ENCODE measurements at places on chromosomes 2 and 18.

GRCh38 chr2:51710222-51710621, 678.3 kb upstream of the NRXN1 start:
- no peak for DNase-seq

DNA sequence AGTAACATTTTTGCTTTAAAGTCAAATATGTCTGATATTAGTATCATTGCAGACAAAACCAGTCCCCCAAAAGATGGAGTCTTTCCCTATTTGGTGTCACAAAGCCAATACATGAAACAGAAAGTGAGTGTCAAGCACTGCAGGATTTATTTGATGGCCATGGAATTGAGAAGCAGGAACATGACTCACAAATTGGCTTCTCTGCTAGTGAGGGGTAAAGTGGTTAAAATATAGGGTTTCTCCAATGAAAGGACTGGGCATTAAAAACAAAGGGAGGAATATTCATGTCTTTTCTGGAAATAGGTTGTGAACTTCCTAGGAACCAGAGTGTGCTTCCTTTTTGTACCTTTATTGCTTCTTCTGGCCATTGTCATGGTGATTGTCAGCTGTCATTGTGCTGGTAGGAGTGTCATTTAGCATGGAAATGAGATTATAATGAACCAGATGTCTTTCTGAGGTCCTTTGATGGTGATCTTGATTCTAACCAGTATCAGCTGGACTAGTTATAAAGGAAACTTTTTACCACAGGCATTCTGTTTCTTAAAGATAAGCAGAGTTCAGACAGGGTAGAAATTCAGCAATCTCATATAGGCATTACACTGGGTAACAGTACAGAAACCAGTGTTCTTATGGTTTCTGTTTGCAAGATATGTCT, 4.1 kb downstream of the REG1B start:
- DNase-seq, result no peak

- DNase-seq, result no peak
Measured at GRCh38 chr2:108571286-108571685, 37.0 kb downstream of the LIMS1 start.

DNA sequence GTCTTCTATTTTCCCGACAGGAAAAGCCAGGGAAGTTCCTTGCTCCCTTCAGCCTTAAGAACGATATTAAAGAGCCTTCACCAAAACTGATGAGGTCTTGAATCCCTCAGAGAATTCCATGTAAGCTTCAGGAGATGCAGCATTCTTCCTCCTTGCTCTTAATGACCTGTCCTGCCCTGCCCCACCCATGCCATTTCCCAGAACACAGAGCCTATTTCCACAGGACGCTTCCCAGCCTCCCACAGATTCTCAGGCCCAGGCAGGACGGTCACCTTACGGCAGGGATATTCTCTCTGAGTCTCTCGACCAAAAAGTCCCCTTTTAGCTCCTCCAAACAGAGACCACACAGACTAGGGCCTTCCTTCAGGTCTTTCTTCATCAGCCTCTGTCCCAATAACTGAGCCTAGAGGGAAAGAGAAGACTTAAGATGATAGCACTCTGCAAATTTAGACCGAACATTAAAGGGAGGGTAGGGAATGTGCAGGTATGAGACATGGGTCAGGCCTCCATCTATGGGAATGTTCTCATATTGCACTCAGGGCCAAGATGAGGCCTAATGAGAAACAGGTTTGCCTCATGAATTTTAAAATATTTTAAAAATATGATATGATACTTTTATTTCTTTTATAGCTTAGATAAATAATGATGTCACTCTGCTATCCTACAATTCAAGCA, 62.1 kb downstream of the COBLL1 start:
- no peak for DNase-seq

GRCh38 chr18:64100116-64100922, 48.6 kb downstream of the LINC00305 start:
- no peak for DNase-seq

DNA sequence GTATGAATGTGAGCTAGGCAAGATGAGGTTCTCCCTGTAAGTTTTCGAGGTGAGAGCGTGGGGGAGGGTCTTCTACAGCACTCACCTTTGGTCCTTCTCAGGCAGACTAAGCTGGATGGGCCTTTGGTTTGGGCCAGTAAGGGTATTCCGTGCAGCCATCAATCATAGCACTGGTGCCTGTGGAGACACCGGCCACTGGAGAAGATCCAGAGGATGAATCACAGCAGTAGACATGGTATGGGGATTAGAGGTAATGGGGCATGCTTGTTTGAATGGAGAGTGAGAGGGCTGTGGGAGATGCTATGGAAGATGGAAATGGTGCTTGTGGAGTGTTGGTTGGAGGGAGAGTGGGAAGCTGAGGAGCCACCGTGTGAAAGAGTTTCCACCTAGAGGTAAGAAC, 16.1 kb downstream of the MAPRE3 start:
- no peak for DNase-seq

GRCh38 chr2:26281226-26281625, 36.5 kb downstream of the HADHB start:
- DNase-seq, result no peak

DNA sequence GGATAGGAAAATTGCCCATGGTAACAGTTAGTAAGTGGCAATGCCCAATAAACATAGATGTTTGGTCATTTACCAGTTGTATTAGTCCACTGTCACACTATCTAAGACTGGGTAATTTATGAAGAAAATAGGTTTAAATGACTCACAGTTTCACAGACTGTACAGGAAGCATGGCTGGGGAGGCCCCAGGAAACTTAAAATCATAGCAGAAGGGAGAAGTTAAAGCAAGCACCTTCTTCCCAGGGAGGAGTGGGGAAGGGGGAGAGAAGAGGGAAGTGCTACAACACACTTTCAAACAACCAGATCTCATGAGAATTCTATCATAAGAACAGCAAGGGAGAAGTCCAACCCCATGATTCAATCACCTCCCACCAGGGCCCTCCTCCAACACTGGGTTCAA, 23.4 kb downstream of the NR4A2 start:
- no peak for DNase-seq

DNA sequence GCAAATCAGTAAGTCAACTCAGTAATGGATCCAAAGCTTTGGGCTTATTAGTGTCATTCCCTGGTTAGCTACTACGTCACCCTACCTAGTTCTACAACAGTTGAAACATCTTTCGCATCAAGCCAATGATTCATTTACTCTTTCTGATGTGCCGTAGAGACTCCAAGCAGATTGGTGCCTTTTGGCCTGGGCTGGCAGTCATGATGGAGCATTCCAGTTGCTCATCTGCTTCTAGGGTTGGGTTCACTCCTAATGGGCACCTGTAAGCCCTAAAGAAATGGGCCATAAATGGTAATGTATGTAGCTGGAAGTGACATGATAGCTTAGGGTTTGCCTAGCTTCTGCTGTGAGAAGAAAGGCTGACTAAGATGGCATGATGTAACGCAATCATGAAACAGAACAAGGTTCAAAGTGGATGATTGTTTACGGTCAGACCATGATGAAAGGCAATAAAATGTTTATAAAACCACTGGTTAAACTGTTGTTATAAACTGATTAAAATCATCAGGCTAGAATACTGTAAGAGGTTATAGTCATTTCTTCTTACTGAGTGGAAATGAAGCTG, 20.4 kb upstream of the CCL20 start:
- DNase-seq, result no peak

DNA sequence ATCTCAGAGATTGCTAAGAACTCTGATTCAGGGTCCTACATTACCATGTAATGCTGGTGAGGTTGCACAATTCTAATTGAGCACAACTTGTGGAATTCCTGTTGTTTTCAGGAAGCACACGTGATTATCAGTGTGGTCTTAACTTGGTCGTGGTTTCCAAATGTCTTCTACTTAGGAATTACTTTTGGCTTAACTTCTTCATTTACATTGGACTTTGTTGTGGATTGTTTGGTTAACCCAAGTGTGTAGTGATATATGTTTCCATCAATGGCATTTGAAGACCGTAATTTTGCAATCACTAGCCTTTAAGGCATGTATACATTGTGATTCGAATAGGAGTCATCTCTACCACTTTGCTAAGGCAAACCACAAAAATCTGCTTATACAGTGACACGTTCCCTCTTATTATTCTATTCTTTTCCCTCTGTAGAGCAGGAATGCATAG, 373.3 kb downstream of the IRS1 start:
- DNase-seq, result no peak

GRCh38 chr2:206867006-206867405, 72.3 kb upstream of the CPO start:
- no peak for DNase-seq

DNA sequence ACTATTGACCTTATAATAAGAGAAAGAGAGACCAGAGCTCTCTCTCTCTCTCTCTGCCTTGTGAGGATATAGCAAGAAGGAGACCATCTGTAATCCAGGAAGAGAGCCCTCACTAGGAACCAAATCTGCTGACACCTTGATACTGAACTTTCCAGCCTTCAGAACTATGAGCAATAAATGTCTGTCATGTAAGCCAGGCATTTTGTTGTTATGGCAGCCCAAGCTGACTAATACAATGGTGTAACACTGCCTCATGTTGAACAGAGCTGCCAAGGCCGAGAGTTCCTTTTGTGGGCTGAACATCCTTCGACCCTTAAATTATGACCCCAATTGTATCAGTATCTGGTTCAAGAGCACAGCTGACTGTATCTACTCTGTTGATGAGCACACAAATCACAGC, 108.0 kb downstream of the LRRC30 start:
- DNase-seq, result no peak

DNA sequence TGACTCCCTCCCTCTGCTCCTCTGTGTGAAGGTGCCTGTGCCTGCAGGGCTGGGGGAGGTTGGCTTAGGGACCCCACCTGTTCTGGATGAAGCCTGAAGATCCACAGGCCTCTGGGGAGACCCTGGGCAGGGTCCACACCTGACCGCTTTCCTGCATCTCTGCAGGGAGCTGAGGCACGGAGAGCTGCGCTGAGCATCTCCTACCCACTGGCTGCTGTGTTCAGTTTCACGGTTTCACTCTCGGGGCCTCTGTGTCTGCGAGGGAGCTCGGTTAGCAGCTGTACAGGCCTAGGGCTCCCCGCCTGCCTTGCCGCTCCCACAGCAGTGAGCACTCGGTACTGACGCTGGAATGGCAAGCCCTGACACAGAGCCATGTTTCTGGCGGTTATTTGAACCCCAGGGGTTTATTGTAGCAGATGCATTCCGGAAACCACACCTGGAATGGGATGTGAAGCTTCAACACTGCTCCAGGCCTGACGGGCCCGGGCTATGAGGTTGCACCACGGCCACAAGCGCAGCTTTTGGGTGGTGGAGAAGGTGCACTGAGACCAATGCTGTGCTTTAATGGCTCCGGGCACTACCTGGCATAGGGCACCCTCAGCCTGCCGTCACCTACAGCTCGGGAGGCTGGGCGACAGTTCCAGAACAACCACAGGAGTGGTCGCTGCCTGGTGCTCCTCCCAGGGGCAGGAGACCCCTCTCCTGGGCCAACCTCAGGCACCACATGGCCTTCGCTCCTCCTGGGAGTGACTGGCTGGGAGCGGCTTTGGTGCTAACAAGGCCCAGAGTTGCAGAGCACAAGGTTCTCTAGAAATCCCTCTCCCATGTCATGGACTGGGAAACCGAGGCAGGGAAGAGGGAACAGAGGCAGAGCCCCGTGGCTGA, 257.9 kb downstream of the NDUFA10 start:
- no peak for DNase-seq

GRCh38 chr2:84873350-84873749, 7.5 kb downstream of the TRABD2A start:
- no peak for DNase-seq

- no peak for DNase-seq
Measured at GRCh38 chr2:133461484-133461883, 106.8 kb downstream of the NCKAP5 start.

DNA sequence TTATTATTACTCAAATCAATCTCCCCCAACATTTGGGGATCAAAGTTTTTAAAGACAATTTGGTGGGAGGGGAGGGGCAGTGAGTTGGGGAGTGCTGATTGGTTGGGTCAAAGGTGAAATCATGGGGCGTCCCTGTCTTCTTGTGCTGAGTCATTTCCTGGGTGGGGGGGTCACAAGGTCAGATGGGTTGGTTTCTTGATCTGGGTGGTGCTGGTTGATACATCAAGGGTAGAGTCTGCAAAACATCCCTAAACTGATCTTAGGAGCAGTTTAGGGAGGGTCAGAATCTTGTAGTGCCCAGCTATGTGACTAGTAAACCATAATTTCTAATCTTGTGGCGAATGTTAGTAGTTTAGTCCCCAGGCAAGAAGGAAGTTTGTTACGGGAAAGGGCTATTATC, 67.4 kb downstream of the MOGAT1 start:
- no peak for DNase-seq

GRCh38 chr18:49544362-49544761, 17.5 kb upstream of the LIPG start:
- DNase-seq, result no peak

- DNase-seq, result no peak
Measured at GRCh38 chr18:21693322-21693721, 11.3 kb downstream of the ABHD3 start.

DNA sequence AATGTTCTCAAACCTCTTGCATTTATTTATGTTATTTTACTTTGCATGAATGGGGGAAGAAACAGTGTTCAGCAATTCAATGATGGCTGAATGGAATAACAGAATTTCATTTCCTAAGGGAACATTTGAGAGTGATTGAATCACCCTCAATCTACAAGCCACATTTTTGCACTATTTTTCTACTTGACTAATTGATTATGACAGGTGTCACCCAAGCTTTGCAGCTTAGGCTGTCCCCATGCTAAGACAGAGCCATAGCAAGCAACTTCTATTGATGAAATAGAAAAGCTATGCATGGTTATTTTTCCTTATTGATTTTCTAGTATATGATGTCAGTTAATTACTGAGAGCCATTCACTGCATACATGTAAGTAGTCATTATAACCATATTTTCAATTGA, 795.7 kb downstream of the DCC start:
- DNase-seq, result no peak

DNA sequence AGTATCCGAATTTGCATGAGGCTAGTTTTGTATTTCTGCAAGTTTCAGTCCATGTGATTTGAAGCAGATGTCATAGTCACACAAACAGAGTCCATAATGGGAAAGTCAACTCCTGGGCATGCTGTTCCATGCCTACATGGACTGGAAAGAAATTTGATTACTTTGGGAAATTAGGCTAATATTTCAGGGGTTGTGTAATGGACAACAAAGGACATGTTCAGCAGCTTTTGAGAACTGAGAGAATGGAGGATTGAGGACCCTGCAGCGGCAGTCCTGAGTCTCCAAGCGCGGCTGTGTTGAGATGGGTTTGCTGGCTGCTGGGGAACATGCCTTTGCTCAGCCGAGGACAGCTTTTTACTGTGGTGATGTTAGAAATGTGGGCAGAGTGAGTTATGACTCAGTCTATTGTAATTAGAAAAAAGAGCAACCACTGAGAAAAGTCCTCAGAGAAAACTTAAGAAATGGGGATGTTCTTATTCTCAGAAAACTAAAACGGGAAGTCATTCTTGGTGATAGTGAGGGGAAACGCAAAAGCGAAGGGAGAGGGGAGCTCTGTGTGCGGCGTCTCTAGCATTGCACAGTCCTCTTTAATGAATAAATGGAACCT, 149.2 kb downstream of the FAM210A start:
- peak; percentile 47 for DNase-seq

- no peak for DNase-seq
Measured at GRCh38 chr2:96158554-96158940, 13.3 kb upstream of the DUSP2 start.

All from CD4-positive, alpha-beta T cell treated with Interferon alpha-2 for 1 hour (primary cell).